Vagina (tissue), 2 donors: ENCODE measurements at places on chromosomes 11 and 22.

DNA sequence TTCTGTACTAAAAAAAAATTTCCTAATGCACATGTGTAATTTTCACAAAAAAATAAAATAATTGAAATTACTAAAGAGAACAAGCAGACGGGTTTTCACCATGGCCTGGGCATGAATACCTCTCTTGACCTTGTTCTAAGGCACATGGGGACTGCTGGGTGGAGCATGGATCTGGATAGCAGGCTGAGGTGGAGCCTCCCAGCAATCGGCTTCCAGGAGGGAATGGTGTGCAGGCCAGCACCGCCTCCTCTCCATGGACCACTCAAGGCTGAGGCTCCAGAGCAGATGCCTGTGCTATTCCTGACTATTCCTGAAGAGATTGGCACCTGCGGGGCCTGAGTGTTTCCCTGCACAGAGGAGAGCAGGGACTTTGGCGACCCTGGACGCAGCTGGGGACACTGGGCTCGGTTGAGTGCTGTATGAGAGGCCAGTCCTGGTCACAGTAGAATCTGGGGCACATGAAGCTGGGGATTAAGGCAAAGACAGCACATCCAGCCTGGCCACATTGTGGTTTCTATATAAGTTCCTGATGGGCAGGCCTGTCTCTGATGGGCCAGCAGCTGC lies 963.6 kb downstream of the BRD1 start:
- no peak for DNase-seq

GRCh38 chr22:34113381-34113780 lies 193.1 kb upstream of the LARGE1 start:
- DNase-seq, result no peak

GRCh38 chr22:50267591-50268390 lies 2.4 kb downstream of the MAPK11 start:
- DNase-seq, result no peak

GRCh38 chr11:48054994-48055291 lies 74.6 kb downstream of the PTPRJ start:
- DNase-seq, result no peak

- no peak for DNase-seq
Observed at GRCh38 chr11:2742201-2742600, 42.4 kb upstream of the KCNQ1OT1 start.

DNA sequence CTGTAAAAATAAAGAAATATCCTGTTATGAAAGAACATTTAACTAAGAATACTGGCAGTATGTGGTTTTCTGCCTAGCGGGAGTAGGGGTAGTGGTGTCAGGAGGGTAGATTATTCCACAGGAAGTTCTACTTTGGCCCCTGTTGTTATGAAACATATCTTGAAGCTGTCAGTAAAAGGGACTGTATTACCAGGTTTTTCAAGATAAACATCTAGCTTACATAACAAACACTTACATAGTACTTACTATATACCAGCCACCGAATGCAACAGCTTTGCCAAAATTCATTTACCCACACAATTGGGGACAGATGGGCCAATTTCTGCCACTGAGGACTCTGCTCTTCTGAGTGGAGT lies 3.7 kb downstream of the TMEM123 start:
- DNase-seq, result no peak

DNA sequence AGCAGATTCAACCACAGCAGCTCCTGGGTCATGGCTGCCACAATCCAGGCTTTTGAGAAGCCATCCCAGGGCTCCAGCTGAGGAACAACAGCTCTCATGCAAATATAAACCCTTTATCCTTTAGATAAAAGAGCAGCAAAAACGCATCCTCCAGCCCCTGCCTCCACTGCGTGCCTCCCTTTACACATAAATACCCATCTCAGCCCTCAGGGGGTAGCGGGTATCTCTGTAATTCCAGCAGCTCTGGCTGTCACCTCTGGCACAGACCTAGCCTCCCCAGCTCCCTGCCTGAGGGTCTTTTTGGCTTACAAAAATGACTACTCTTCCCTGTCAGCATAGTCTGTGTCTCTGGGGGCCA lies 21.6 kb downstream of the LMO1 start:
- DNase-seq, result no peak
